NCI-H460 (cell line): ENCODE measurements at places on chromosomes 4 and X. TPM values are rescaled to one million over a fixed set of nuclear protein-coding genes. Genes with fewer than 3 reads are reported as not detected.

- DNase-seq: no peak
Observed at GRCh38 chr4:186002853-186003252, 66.1 kb upstream of the TLR3 start.

Gene VCX3A
- total RNA-seq: not detected in 2 replicates

Gene BEX1
- total RNA-seq: not detected in 2 replicates

Gene PABPC4L
- 0.15 TPM in 1 of 2 replicates, not detected in the other for total RNA-seq

- DNase-seq: no peak
Observed at GRCh38 chr4:160038615-160039014, 935.7 kb downstream of the RAPGEF2 start.

Gene SRPX2
- 34.8 and 39.8 TPM in 2 replicates for total RNA-seq

Gene APOO
- 40.5 and 40.9 TPM in 2 replicates for total RNA-seq

- DNase-seq: no peak
Observed at GRCh38 chr4:137664416-137664815, 132.1 kb upstream of the PCDH18 start.
